Esophagus mucosa (tissue), 1 donor: ENCODE measurements at places on chromosomes 5 and 9.

DNA sequence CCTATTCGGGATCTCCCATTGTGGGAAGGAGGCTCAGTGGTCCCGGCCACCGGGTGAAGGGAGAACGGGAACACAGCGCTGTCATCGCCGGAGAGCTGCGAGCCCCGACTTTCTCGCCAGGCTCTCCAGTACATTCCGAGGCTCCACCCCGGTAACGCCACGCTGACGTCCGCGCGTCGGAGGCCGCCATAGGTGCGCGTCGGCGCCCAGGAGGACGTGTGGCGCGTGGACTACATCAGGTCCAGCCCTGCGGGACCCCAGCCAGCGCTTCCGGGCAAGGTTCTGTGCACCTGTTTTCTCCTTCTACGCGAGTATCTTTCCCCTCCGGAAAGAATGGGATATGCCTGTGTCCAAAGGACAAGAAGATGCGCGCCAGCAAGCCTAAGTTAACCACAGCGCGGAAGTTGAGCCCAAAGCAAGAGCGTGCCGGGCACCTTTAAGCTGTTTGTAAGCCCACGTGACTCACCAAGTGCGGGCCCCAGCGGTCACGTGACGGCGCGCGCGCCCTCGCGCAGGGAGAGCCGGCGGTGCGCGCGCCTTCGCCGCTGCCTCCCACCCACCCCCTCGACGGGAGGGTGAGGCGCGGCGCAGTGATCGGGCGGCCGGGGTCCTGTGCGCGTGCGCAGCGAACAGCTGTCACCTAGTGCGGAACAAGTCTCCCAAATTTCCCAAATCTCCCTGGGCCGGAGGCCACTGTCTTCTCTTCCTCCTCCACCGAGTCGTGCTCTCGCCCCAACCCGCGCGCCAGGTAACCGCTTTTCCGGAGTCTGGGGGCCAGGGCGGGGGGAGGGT is at the start of gene KDM4C:
TSS of gene KDM4C (plus strand) at position 518 of the 792 bp plus-strand sequence. CDS start 35,016 bp downstream, outside the sequence.
- peak; percentile 95 for ATAC-seq

GRCh38 chr9:112145886-112146285 is 29.2 kb downstream of the SUSD1 start:
- ATAC-seq: no peak

DNA sequence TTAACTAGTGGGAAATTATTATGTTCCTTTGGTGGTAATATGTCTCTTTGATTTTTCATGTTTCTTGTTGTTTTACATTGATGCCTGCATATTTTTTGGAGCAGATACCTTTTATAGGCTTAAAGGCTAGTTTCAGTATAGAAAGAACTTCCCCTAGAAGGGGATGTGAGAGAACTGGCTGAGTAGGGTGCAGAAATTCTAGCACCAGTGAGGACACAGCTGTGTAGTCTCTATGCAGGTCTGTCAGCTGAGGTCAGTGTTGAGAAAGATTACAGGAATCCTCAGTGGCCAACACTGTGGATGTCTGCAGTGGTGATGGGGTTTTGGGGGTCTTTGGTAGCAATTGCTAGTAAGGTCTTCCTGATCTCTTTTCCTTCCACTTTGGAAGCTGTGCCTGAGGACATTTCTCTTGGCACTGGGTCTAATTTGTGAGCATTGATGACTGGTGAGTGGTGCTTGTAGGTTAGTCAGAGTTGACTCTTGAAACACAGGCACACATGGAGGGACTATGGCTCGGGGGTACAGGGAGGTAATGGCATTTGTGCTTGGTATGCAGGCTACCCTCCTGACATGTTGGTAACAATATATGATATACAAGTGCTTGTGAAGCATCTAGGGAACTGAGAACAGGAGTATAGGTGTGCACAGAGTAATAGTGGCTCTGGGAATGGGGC is 221.4 kb downstream of the SPATA31D1 start:
- ATAC-seq: no peak

- no peak for ATAC-seq
Observed at GRCh38 chr5:101643794-101644193, 652.3 kb downstream of the SLCO4C1 start.

DNA sequence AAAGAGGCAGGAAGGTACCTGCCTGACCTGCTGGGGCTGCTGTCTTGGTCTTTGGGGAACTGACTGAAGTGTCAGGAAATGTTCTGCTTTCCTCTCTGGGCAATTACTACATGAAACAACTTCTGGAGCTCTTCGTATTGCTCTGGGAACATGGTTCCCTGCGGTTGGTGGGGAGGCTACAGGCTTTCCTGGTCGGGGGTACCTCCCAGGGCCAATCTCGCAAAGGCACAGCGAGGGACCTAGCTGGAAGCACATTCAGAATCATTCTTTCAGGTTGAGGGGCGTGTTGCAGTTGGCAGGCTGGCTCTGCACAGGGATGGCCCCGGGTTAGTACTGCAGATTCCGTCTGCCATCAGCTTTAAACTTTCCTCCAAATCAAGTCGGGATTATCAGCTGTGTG is 88.9 kb upstream of the RANBP3L start:
- ATAC-seq: no peak

- no peak for ATAC-seq
Observed at GRCh38 chr5:95124101-95124500, 160.8 kb downstream of the MCTP1 start.

DNA sequence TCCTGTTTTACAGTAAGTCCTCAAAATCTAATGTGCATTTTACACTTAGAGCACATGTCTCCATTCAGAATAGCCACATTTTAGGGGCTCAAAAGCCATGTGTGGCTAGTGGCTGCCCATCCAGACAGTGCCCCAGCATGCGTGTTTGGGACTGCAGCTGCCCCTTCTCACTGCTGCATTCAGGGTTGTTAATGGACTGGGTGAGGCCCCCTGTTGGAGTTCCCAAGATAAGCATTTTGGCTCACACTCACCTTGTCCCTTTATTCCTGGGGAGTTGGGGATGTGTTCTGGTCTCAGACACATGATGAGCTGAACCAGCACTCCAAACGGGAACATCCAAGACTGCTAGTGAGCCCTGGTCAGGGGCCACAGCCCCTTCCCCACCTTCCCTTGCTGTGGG is 22.2 kb upstream of the ZNF366 start:
- no peak for ATAC-seq

DNA sequence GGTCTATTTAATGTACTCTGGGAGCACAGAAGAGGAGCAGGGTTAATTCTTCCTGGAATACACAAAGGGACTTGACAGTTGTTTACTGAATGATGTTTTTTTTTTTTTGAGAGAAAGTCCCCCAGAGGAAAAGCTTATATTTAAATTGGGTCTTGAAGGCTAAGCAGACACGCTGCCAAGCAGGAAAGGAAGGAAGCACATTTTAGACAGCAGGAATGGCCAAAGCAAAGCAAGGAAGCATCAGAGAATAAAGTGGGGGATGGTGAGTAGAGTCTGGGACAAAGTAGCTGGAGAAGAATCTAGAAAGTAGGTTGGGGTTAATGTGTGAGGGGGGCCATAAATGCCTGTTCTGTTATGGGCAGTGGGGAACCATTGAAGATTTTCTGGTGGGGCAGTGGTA is 21.5 kb downstream of the ZNF346 start:
- no peak for ATAC-seq

- no peak for ATAC-seq
Observed at GRCh38 chr5:15560421-15560820, 60.4 kb downstream of the FBXL7 start.

DNA sequence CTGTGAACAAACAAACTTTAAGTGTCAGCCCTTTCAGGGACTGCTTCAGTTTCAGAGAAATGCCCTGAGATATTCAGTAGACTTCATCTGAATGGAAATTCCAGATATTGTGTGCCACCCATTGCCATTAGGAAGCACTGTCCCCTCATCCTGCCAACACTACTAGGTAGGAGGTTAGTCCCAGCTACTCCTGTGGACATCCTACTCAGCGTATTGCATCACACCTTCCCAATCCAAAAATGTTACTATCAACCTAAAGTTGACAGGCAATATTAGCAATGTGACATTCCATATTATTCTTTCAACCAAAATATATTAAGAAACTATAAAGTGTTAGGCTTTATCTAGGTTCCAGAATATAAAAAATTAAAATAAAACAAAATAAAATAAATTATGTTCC is 552.0 kb upstream of the ST8SIA4 start:
- ATAC-seq: no peak

GRCh38 chr5:154146409-154146808 is 44.1 kb upstream of the GALNT10 start:
- ATAC-seq: no peak

- no peak for ATAC-seq
Observed at GRCh38 chr5:179153341-179153901, 93.2 kb downstream of the ZNF354C start.

- no peak for ATAC-seq
Observed at GRCh38 chr9:101737705-101738565, 512 bp downstream of the GRIN3A start.

- no peak for ATAC-seq
Observed at GRCh38 chr9:100066539-100066938, 32.3 kb downstream of the ERP44 start.

- no peak for ATAC-seq
Observed at GRCh38 chr5:137279521-137280231, 219.4 kb downstream of the SPOCK1 start.

- ATAC-seq: no peak
Observed at GRCh38 chr5:88536146-88536545, 267.5 kb upstream of the TMEM161B start.

- peak; percentile 38 for ATAC-seq
Observed at GRCh38 chr5:115857057-115857479, 15.3 kb downstream of the AP3S1 start.

GRCh38 chr5:143056792-143057579 is 286.8 kb downstream of the ARHGAP26 start:
- ATAC-seq: no peak

DNA sequence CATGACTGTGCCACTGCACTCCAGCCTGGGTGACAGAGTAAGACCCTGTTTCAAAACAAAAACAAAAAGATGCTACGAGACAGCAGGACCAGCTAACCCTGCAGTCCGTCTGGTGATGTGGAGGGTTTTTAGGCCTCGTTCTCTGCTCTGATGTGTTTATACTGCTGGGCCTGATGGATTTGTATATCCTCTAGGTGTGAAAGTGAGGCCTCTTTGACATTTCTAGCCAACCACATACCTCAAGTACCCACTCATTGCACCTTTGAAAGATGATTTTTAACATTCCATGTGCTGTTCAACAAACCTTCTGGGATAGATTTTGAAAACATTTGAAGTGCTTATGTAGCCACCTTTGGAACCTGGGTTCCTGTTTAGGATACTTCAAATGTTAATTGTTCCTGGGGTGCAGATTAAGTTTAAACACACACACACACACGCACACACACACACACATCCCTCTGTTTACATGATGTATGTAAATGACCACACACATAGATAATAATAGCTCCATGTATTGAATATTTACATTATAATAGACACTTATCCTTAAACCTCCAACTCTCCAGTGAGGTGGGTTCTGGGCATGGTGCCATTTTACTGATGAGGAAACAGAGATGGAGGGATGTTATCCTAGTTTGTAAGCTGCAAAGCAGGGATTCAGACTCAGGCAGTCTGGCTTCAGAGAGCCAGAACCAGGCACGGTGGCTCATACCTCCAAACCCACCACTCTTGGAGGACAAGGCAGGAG is 48.8 kb upstream of the GOLPH3 start:
- no peak for ATAC-seq

GRCh38 chr9:133224762-133225161 is 15.7 kb upstream of the OBP2B start:
- no peak for ATAC-seq

DNA sequence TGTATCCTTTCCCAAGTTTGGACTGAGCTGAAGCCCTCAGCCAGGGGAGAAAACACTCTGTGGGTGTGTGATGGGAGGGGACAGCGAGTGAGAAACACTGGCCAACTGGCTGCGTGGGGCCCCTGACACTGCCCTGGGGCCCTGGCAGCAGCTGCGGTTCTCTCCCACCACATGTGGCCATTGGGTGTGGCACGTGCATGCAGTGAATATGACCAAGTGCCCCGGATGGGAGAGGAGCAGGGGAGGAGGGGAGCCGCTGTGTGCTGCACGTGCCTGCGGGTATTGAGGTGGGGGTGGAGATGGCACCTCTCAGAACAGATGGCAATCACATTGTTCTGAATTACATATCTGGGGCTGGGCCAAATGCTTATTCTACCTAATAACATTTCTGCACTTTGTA is 242.4 kb upstream of the PCSK5 start:
- no peak for ATAC-seq

- ATAC-seq: no peak
Observed at GRCh38 chr5:56281489-56282165, 48.5 kb upstream of the ANKRD55 start.

GRCh38 chr9:8457055-8457454 is 657.5 kb upstream of the DMAC1 start:
- no peak for ATAC-seq

- no peak for ATAC-seq
Observed at GRCh38 chr5:9212605-9213004, 333.3 kb downstream of the SEMA5A start.

DNA sequence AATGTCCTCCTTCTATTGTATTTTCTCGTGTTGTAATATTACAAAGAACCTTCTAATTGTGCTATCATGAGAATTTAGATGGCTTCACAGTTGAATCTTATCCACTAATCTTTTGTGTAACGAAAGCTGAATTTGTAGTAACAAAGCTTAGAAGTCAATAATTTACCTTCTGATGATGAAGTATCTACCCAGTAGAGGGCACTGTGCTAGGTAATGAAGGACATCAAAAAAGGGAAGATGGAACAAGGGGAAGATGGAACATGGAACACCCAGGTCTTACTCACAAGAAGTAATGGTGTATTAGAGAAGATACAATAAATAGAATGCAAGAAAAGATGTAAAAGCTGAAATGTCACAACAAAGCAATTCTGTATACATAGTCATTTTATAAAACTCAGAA is 131.0 kb upstream of the CCNG1 start:
- ATAC-seq: no peak

DNA sequence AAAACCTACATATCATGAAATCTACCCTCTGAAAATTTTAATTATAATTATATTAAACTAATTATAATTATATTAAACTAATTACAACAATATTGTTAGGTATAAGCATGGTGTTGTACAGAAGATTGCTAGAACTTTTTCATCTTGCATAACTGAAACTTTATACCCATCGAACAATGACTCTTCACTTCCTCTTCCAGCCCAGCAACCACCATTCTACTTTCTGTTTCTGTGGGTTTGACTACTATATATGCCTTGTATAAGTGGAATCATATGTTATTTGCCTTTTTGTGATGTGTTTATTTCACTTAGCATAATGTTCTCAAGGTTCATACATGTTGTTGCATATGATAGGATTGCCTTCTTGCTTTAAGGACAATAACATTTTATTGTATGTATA is 274.2 kb upstream of the CCNH start:
- no peak for ATAC-seq
